Forelimb muscle (tissue), 1 donor: ENCODE measurements at places on chromosomes 3 and 15.

GRCh38 chr3:109597444-109597843 lies 260.1 kb upstream of the DPPA4 start:
- no peak for DNase-seq

DNA sequence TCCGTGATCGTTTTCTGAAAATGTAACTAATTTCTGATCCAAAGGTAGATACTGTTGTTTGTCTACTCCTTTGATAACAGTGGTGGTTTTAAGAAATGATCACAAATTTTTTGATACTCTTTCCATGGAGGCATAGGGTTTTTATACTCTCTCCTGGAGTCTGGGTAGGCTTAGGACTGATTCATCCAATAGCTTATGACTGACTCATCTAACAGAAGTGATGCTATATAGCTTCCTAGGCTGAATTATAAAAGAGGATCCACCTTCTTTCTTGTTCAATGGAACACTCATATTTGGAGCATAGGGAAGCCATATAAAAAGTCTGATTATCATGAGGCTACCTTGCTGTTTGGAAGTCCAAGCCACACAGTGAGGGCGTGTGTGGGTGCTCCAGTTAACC lies 84.3 kb downstream of the CHST2 start:
- no peak for DNase-seq

DNA sequence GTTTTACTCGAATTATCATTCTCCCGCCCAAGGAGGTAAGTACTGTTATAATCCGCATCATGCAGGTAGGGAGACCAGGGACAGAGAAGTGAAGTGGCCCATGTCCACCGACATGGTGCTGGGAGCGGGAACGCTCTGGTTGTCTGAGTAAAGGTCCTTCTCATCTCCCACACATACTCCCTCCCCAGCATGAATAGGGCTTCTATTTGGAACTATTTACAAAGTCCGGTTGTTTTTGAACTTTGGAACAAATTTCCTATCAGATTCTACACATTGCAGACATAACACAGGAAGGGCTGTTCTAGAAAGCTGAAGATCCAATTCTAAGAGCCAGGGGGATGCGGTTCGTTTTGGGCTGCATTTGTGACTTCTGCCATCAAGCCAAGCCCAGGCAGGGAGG lies 94.8 kb upstream of the TLE3 start:
- no peak for DNase-seq

GRCh38 chr3:35790764-35791163 lies 151.4 kb downstream of the ARPP21 start:
- DNase-seq, result no peak

DNA sequence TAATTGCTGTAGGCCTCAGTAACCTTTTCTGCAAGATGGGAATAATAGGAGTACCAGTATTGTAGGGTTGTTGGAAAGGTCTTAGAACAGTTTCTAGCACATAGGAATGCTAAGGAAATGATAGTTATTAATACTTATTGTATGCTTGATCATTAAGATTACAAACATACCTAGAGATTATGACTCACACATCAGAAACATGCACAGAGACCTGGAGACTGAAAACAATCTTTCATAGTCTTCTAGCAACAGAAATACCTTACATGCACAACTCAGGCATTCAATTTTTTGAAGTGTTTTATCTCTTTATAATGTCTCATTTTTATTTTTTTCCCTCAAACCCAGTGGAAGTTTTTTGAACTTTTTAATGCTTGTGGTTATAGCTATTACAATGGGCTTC lies 104.4 kb upstream of the ZBTB20 start:
- no peak for DNase-seq

- no peak for DNase-seq
These were observed 70.7 kb downstream of the CD200R1L start for GRCh38 chr3:112776000-112776399.

- no peak for DNase-seq
These were observed 31.6 kb downstream of the SHOX2 start for GRCh38 chr3:158074591-158074990.

DNA sequence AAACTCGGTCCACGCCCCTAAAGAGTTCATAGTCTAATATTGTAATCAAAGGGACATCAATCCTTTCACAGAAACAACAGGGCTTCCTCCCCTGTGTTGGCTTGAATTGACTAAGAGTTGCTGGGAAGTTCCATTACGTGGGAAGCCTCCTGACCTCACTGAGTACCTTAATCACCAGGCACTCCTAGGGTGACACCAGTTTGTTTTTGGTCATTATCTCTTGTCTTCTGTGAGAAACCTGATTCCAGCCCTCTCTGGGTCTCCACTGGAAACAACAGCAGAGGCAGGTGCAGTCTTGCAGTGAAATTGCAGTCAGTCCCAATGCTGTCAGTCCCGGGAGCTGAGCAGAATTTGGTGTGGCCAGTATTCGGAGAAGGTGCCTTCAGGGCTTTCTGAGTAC lies 55.4 kb downstream of the BOC start:
- no peak for DNase-seq

DNA sequence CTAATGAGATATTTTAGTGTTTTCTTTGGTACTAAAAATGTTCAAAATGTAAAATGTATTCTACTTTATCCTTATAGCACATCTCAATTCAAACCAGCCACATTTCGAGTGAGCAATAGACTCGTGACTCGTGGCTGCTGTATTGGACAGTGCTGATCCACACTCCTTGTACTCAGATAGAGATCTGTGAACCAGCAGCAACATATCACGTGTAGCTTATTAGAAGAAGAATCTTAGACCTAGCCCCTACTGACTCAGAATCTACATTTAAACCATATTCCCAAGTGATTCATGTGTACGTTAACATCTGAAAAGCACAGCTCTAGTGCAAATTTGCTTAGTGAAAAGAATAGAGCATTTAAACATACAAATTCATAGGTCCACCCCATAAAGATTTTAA lies 130.9 kb downstream of the IL1RAP start:
- no peak for DNase-seq

DNA sequence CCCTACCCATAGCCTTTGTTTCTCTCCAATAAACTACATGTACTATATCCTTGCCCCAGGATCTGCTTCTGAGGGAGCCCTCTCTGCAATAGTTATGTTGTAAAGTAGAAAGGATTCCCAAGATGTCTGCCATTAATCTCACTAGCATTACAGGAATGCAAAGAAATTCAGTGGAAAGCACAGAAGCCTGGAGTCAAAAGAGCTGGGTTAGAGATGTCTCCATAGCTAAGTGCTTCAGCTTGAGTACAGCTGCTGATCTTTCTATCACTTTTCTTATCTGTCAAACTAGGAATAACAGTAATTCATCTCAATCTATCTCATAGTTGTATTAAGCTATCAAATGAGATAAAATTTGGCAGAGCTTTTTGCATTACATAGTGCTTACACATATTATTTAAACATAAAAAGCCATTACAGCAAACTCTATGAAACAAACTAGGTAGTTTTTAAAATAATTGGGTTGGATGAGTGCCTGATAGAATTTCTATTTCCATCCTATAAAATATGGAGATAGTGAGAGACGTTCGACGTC lies 799.5 kb upstream of the SEMA6D start:
- no peak for DNase-seq

- DNase-seq, result no peak
These were observed 33.2 kb upstream of the LEKR1 start for GRCh38 chr3:156792945-156793344.

- DNase-seq, result no peak
These were observed 3.4 kb downstream of the GXYLT2 start for GRCh38 chr3:72891053-72891855.

- DNase-seq, result no peak
These were observed 111.0 kb downstream of the UACA start for GRCh38 chr15:70652341-70652740.

DNA sequence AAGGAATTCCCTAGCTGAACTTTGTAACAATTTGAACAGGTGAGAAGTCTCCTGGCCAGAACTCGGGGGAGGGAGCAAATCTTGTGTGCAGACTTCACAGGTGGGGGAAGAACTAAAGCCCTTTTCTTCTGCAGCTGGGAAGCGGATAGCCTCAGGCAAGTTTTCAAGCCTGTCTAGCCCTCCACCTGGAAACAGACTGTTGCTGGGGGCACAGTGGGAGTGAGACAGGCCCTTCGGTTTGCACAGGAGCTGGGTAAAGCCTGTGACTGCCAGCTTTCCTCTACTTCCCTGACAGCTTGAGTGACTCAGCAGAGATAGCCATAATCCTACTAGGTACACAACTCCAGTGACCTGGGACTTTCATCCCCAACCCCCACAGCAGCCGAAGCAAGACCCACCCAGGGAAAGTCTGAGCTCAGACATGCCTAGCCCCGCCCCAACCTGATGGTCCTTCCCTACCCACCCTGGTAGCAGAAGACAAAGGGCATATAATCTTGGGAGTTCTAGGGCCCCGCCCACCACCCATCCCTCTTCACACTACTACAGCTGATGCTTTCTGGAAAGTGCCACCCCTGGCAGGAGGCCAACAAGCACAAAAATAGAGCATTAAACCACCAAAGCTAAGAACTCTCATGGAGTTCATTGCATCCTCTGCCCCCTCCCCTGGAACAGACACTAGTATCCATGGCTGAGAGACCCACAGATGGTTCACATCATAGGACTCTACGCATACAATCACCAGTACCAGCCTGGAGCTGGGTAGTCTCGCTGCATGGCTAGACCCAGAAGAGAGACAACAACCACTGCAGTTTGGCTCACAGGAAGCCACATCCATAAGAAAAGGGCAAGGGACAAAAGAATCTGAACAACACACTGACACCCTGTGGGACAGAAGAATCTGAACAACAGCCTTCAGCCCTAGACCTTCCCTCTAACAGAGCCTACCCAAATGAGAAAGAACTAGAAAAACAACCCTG lies 479.0 kb downstream of the RAP2B start:
- DNase-seq, result no peak

DNA sequence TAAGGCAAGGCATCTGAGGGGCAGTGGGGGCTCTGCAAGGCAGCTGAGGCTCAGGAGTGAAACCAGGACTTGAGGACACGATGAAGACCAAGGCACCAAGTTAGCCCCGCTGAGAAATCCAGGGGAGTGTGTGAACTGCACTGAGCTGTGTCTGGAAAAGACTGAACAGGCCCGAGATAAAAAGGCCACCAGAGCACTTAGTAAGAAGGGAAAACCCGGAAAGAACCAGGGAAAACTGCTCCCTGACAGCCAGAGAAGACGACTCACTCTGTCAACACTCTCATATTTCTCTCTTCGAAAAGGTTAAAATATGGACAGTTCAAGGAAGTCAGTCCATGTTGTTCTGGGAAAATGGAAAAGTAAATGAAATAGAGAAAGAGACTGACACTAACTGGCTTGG lies 109.0 kb downstream of the SEC22A start:
- DNase-seq, result no peak

- DNase-seq, result peak; percentile 90
These were observed 483.9 kb downstream of the RBMS3 start for GRCh38 chr3:29764603-29765254.

DNA sequence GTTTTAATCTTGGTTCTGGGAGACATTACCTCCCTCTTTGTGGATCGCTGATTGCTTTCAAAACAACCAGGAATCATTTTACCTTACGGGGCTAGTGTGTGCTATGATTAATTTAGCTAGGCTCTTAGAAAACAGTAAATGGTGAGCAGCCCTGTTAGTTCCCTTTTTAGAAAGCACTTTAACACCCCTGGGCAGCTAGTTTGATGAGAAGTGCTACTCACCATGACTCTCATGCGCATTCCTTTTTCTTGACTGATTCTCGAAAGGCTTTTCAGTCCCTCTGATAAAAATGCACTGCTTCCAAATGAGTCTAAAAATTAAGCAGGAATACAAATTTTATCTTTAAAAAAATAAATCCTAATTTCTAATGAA lies 75.3 kb upstream of the LEKR1 start:
- DNase-seq, result no peak

- DNase-seq, result peak; percentile 16
These were observed 239.9 kb downstream of the CPNE4 start for GRCh38 chr3:131794766-131795388.

DNA sequence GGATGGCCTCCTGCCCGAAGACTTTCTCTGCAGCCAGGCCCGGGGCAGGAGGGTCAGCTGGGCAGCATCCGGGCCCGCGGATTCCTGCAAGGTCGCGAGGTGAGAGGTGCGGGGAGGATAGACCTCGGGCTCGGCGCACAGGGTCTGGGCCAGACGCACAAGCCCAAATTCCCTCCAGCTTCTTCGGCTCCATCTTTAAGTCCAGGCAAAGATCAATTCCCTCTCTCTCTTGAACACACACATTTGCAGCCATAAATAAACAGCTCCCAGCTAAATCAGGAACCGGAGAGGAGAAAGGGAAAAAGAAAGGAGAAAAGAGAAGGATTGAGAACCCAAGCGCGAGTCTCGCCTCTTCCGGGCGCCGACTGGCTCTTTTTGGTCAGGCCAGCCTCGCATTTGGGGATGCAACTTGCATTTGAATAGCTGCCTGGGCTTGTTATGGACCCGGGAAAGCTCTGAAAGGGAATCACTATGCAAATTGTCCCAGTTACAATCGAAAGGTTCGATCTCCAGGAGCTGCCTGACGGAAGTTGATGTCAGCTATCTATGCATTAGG lies 14.5 kb upstream of the ONECUT1 start:
- DNase-seq, result no peak

- DNase-seq, result no peak
These were observed 4.0 kb downstream of the PSMD6 start for GRCh38 chr3:64019271-64019670.

GRCh38 chr15:48408327-48408726 lies 77.1 kb downstream of the DUT start:
- no peak for DNase-seq

GRCh38 chr3:186283651-186284348 lies 78.2 kb downstream of the DGKG start:
- DNase-seq, result no peak

- DNase-seq, result peak; percentile 40
These were observed 36.2 kb upstream of the C3orf38 start for GRCh38 chr3:88113311-88114162.

DNA sequence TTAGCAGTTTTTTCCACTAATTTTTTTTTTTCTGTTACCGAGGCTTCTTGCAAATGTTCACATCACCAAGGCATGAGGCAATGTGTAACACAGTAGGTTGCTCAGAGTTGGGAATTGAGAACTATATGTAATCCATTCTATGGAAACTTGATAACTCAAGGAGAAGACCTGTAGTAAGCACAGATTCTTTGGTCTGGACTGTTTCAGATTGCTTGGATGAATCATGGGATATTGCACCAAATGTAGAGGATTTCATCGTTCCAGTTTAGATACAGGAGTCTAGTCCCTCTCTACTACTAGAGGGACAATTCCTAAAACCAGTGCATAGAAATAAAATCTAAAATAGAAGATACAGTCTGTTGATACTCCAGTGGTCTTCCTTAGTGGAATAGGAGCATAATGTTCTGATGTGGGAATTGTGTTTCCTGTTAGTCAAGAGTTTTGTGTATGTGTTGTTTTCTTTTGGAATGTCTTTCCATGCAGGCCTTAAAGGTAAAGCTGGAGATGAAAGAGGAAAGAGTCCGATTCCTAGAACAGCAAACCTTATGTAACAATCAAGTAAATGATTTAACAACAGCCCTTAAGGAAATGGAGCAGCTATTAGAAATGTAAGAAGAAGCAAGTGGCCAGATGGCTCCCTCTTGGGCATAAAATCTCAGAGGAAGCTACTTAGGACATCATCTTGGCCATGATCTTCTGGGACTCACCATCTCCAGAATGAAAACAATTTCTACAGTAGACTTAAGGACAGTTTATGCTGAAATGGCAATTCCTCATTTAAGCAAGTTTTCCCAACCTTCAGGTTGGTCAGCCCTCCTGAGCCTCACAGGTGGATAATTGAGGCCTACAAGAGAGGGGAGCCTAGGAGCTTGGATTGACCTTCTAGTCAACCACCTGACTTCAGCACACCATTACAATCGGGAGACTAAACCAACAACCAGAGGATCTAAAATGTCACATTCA lies 10.7 kb downstream of the KNSTRN start:
- DNase-seq, result no peak
